ENCODE measurements at places on chromosomes 4 and X.

DNA sequence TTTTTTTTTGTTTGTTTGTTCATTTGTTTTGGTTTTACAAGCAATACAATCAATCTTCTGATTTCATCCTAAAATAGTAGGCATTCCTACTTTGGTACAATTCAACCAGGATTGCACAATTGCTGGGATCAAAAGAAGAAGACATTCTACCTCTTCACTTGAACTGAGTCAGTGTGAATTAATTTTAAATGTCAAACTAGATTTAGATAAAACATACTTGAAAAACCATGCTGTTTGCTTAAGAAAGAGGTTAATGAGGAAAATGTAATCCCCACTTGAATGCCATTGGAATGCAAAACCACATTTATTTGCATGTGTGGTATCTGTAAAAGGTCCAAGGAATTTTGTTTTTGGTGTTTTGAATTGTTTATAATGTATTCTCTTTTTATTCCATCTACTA lies 40.5 kb downstream of the HAND2 start:
- H3K27me3 ChIP-seq = no peaks in the 10 kb centered on the region
- no peak overlapping the region for H3K4me3 ChIP-seq
- DNase-seq = peak; percentile 54
- H3K36me3 ChIP-seq = no peaks in the 10 kb centered on the region

- no peak for DNase-seq
- no peaks in the 10 kb centered on the region for H3K36me3 ChIP-seq
- no peak overlapping the region for H3K27ac ChIP-seq
- H3K4me3 ChIP-seq = no peak overlapping the region
- peaks cover 3% of the 10 kb centered on the region for H3K27me3 ChIP-seq
- H3K4me1 ChIP-seq = no peaks in the 10 kb centered on the region
Measured at GRCh38 chr4:12734586-12734985, 749.6 kb downstream of the RAB28 start.

DNA sequence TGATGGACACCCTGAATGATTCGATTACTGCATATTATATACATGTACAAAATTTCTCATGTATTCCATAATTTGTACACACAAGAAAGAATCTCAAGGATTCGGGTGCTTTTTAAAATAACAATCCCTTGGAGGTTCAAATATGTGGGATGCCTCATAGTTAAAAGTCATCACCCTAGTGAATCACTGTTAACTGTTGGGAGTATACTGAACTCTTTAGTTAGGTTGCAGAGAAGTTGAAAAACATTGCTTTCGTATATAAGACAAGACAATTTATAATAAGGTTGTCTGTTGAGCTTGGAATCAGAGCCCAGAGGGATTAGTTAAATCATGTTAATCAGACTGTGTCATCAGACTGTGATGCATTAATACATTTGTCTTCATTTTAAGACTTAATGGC lies 15.6 kb downstream of the DCK start:
- no peaks in the 10 kb centered on the region for H3K36me3 ChIP-seq
- peaks cover 6% of the 10 kb centered on the region for H3K4me1 ChIP-seq
- no peak for DNase-seq
- H3K27me3 ChIP-seq = no peaks in the 10 kb centered on the region
- peak overlapping the region; percentile 27 for H3K4me3 ChIP-seq

- DNase-seq = peak; percentile 15
- no peaks in the 10 kb centered on the region for H3K4me1 ChIP-seq
- H3K4me3 ChIP-seq = no peak overlapping the region
- no peak overlapping the region for H3K27ac ChIP-seq
- no peaks in the 10 kb centered on the region for H3K27me3 ChIP-seq
Measured at GRCh38 chr4:122285285-122285684, 93.5 kb upstream of the ADAD1 start.

- H3K4me1 ChIP-seq = no peaks in the 10 kb centered on the region
- peaks cover 2% of the 10 kb centered on the region for H3K36me3 ChIP-seq
- peak overlapping the region; percentile 75 for H3K4me3 ChIP-seq
- DNase-seq = no peak
- H3K27ac ChIP-seq = peak overlapping the region; percentile 96
Measured at GRCh38 chrX:123859409-123859845, 426 bp upstream of the XIAP start.

GRCh38 chr4:102163404-102164140 lies 181.7 kb downstream of the SLC39A8 start:
- no peak overlapping the region for H3K4me3 ChIP-seq
- no peaks in the 10 kb centered on the region for H3K36me3 ChIP-seq
- no peak for DNase-seq
- no peak overlapping the region for H3K27ac ChIP-seq

GRCh38 chr4:107452717-107453630 lies 267.1 kb downstream of the PAPSS1 start:
- no peak overlapping the region for H3K27ac ChIP-seq
- H3K4me3 ChIP-seq = no peak overlapping the region
- no peaks in the 10 kb centered on the region for H3K27me3 ChIP-seq
- H3K36me3 ChIP-seq = no peaks in the 10 kb centered on the region

DNA sequence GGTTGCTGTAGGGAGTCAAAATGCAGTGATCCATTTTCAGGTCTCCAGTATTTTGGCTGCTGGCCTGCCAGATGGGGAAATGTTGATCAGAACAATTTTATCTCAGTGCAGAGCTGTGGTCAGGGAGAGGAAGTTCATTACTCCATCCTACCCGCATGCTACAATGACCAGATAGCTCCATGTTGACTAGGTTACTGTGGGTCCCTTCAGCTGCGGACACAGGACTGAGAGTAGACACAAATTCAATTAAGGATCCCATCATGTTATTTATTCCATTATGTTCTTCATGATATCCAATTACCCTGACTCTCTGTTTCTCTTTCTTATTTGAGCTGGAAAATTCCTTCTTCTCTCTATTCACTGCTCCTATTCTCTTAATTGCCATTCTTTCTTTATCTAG lies 16.3 kb downstream of the SYNPO2 start:
- no peaks in the 10 kb centered on the region for H3K36me3 ChIP-seq
- peaks cover 2% of the 10 kb centered on the region for H3K4me1 ChIP-seq
- no peak overlapping the region for H3K4me3 ChIP-seq
- H3K27me3 ChIP-seq = no peaks in the 10 kb centered on the region
- DNase-seq = no peak

- no peaks in the 10 kb centered on the region for H3K27me3 ChIP-seq
- H3K36me3 ChIP-seq = no peaks in the 10 kb centered on the region
- H3K4me1 ChIP-seq = no peaks in the 10 kb centered on the region
- DNase-seq = peak; percentile 38
Measured at GRCh38 chr4:163107754-163108153, 58.9 kb downstream of the NAF1 start.

GRCh38 chr4:48898733-48899431 lies 7.7 kb downstream of the OCIAD2 start:
- H3K27ac ChIP-seq = peak overlapping the region; percentile 89
- DNase-seq = peak; percentile 53
- no peak overlapping the region for H3K4me3 ChIP-seq
- H3K4me1 ChIP-seq = peaks cover 11% of the 10 kb centered on the region
- H3K36me3 ChIP-seq = no peaks in the 10 kb centered on the region

DNA sequence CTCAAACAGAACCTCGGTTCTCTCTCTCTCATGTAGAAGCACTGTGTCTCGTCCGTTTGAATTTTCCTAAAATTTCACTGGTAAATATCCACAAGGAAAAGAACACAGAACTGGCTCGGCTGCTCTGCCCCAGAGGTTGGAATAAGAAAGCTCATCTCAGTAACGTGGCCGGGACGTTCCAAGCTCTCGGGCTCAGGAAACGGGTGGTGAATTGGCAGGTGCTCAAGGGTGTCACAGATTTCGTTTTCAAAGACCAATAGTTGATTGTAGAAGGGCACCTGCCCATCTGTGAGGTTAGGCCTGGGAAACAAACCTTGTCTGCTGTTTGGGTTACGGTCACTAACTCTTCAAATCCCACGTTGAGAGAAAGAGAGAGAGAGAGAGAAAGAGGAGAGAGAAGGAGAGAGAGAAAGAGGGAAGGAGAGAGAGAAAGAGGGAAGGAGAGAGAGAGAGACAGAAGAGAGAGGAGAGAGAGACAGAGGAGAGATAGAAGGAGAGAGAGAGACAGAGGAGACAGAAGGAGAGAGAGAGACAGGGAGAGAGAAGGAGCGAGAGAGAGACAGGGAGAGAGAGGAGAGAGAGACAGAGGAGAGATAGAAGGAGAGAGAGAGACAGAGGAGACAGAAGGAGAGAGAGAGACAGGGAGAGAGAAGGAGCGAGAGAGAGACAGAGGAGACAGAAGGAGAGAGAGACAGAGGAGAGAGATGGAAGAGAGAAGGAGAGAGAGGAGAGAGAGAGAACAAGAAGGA lies 106.6 kb downstream of the CRLF2 start:
- no peak overlapping the region for H3K27ac ChIP-seq
- H3K27me3 ChIP-seq = no peaks in the 10 kb centered on the region
- H3K36me3 ChIP-seq = no peaks in the 10 kb centered on the region
- no peaks in the 10 kb centered on the region for H3K4me1 ChIP-seq
- no peak for DNase-seq

GRCh38 chrX:119495734-119496726 lies 27.8 kb downstream of the SLC25A5 start:
- H3K36me3 ChIP-seq = no peaks in the 10 kb centered on the region
- H3K4me1 ChIP-seq = no peaks in the 10 kb centered on the region
- no peak overlapping the region for H3K4me3 ChIP-seq

DNA sequence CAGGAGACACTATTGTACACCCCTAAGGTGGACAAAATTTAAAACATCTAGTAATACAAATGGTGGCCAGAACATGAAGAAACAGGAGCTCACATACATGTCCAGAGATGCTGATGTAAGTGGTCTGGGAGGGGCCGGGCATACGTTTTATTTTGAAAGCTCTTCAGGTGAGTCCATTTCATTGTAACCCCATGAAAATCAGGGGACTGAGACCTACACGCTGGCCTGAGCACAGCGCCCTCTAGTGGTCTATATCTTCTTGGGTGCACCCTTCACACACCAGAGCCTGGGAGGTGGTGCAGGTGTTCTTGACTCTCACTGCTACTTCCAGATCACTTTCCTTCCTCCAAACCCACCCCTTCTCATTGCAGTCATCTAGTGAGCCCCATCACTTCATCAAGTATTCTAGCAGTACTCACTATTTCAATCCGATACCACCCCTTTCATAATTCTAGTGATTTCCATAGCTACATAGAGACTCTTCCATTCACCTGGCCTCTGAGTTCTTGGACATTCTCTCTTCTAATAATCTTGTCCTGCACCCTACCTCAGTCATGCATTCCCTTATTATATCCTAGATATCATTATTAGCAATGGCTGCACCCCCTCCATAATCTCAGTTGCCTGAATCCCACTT lies 4.3 kb upstream of the TLR6 start:
- H3K27ac ChIP-seq = no peak overlapping the region
- DNase-seq = no peak
- H3K27me3 ChIP-seq = no peaks in the 10 kb centered on the region

DNA sequence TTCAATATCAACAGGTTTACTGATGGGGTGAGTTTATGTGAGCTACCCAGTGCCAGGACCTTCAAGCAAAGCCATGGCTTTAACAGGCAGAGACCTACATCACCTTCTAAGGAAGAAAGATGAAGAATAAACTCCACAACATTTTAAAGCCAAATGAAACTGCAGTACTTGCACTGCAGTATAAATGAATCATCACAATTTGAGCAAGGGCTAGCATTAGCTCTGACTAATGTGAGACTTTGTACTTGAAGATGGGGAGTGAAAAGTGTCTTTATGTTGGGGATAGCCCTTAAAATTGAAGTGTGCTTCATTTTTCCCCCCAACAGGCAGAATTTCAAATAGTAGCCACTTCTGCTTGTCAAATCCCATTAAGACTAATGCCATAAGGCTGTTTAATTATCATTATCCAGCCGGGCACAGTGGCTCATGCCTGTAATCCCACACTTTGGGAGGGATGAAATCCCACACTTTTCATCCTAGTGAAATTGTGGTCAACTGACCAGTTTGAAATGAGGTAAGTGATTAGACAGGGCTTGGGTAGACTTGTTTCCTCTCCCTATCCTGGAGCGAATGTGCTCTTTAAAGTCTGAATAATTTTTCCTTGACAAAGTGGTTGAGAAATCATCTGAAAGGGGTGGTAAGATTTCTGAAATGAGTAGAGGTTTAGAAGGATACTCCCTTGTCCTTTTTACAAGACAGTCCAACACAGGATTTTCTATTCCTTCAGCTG lies 27.2 kb upstream of the GPR34 start:
- H3K27me3 ChIP-seq = no peaks in the 10 kb centered on the region
- no peak for DNase-seq
- H3K4me3 ChIP-seq = no peak overlapping the region
- peaks cover 20% of the 10 kb centered on the region for H3K36me3 ChIP-seq

- no peaks in the 10 kb centered on the region for H3K36me3 ChIP-seq
- H3K27me3 ChIP-seq = no peaks in the 10 kb centered on the region
- no peaks in the 10 kb centered on the region for H3K4me1 ChIP-seq
Measured at GRCh38 chrX:95754411-95754810, 930.2 kb upstream of the DIAPH2 start.

GRCh38 chr4:62320612-62321011 lies 1120.5 kb downstream of the ADGRL3 start:
- H3K27me3 ChIP-seq = no peaks in the 10 kb centered on the region
- H3K4me1 ChIP-seq = no peaks in the 10 kb centered on the region
- DNase-seq = no peak
- H3K36me3 ChIP-seq = no peaks in the 10 kb centered on the region
- H3K4me3 ChIP-seq = no peak overlapping the region
- H3K27ac ChIP-seq = no peak overlapping the region
